ENCODE measurements at places on chromosomes 5 and 9. TPM values are rescaled to one million over a fixed set of nuclear protein-coding genes. Genes with fewer than 3 reads are reported as not detected.

GRCh38 chr9:97866300-97866699 is 13.3 kb downstream of the FOXE1 start:
- no peak overlapping the region for H3K4me3 ChIP-seq
- peaks cover 20% of the 10 kb centered on the region for H3K27me3 ChIP-seq
- no peak overlapping the region for H3K27ac ChIP-seq

The SLC24A2 gene
- total RNA-seq: 6.8 TPM

- H3K4me3 ChIP-seq: no peak overlapping the region
- no peaks in the 10 kb centered on the region for H3K36me3 ChIP-seq
- no peaks in the 10 kb centered on the region for H3K4me1 ChIP-seq
- H3K27me3 ChIP-seq: no peaks in the 10 kb centered on the region
These were observed 80.3 kb downstream of the CDH6 start for GRCh38 chr5:31273631-31274378.

The FYB1 gene
- 18.6 TPM for total RNA-seq

DNA sequence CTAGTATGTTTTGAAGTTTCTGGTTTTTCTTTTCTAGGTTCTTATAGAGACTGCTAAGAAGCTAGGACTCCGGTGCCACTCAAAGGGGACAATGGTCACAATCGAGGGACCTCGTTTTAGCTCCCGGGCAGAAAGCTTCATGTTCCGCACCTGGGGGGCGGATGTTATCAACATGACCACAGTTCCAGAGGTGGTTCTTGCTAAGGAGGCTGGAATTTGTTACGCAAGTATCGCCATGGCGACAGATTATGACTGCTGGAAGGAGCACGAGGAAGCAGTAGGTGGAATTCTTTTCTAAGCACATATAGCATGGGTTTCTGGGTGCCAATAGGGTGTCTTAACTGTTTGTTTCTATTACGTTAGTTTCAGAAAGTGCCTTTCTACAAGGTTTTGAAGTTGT is 52.2 kb downstream of the MTAP start:
- no peaks in the 10 kb centered on the region for H3K27me3 ChIP-seq
- no peaks in the 10 kb centered on the region for H3K4me1 ChIP-seq
- no peak for DNase-seq
- H3K27ac ChIP-seq: no peak overlapping the region
- H3K4me3 ChIP-seq: no peak overlapping the region

DNA sequence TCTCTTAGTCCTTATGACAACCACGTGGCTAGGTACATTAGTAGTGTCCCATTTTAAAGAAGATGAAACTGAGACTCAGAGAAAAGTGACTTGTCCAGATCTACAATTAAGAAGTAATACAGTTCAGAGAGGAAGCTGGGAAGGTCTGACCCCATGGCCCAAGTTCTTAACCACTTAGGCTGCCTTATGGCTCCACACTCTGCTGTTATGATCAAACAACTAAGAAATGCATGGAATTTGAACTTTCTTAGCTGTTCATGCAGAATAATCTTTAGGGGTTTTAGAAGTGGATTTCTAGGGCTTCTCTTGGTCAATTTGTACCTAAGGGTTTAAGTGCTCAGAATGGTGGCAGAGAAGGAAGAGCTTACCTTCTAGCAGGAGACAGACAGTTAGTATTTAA is 128.0 kb upstream of the MSX2 start:
- DNase-seq: no peak
- peaks cover 3% of the 10 kb centered on the region for H3K4me1 ChIP-seq
- H3K27me3 ChIP-seq: peaks cover 8% of the 10 kb centered on the region
- H3K27ac ChIP-seq: no peak overlapping the region
- H3K36me3 ChIP-seq: no peaks in the 10 kb centered on the region
- H3K4me3 ChIP-seq: no peak overlapping the region

DNA sequence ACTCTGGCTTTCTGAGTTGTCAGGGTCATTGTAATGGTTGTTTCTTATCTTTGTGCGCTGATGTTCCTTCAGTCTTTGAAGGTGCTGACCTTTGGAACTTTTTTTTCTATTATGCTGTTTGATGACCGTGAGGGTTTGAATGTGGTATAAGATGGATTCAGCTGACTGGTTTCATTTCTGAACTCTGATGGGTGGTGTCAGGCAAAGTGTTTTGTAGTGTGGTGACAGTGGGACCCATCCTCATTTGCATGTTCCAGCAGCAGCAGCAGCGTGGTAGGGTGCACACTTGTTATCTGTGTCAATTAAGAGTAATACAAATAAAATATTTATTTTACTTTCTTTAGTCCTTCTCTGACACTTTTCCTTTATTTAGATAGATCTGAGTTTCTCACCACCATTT is 227.7 kb upstream of the PRR16 start:
- H3K27me3 ChIP-seq: no peaks in the 10 kb centered on the region
- H3K4me1 ChIP-seq: no peaks in the 10 kb centered on the region
- no peak for DNase-seq
- no peak overlapping the region for H3K27ac ChIP-seq

The PIP5K1B gene
- 19.9 TPM for total RNA-seq

DNA sequence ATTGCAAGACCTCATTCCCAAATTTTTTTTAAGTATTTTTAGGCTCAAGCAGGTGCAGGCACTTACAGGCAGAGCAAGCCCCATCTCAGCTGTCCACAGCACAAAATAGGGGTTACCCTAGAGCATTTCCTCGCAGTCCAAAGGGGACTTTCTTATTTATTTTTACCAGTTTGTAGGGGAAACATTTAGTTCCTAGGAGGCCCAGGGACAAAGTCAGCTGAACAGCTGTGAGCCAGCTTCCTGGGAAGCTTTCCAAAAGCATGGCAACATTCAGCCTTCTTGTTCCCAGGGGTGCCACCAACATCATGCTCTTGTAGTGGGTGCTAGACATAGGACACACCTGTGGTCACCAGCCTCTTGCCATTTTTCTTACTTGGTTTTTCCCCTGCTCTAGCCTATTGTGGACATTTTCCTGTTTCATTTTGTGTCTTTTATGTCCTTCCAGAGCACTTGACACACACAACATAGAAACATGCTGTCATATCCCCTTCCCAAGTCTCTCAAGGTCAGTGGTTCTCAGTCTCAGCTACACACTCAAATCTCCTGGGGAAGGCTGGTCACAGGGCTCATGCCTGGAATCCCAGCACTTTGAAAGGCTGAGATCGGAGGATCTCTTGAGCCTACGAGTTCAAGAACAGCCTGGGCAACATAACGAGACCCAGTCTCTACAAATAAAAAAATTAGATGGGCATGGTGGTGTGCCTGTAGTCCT is 38.2 kb downstream of the HAVCR1 start:
- no peaks in the 10 kb centered on the region for H3K27me3 ChIP-seq
- no peak overlapping the region for H3K4me3 ChIP-seq
- no peaks in the 10 kb centered on the region for H3K36me3 ChIP-seq
- H3K4me1 ChIP-seq: no peaks in the 10 kb centered on the region
- no peak overlapping the region for H3K27ac ChIP-seq
- no peak for DNase-seq

DNA sequence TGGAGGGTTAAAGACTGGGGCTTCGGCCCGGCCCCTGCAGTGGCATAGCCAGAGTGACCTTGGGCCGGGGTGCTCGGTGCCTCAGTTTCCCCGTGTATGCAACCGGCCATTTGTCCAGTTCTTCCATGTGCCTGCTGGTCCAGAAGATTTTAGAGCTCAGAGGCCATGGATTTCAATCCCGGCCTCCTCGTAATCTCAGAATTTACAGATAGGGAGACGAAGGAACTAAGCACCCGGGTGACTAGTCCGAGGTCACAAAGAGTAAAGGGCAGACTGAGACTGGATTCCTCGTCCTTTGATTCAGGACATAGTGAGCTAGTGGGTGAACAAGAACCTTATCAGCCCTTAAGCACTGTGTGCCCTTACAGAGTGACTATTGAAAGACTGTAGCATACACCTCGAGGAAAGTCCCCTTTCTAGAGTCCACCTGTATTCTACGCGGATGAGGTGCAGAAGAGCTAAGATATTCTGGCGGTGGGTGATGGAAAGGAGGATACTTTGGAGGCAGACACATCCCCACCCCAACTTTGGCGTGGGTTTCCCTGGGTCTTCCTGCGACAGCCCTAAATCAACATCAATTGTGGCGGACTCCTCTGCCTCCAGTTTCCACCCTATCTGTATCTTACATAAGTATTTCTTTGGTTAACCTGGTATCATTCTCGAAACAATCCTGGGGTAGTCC is 597 bp downstream of the SLC31A1 start:
- H3K27me3 ChIP-seq: no peaks in the 10 kb centered on the region
- peak overlapping the region; percentile 97 for H3K4me3 ChIP-seq
- DNase-seq: no peak

DNA sequence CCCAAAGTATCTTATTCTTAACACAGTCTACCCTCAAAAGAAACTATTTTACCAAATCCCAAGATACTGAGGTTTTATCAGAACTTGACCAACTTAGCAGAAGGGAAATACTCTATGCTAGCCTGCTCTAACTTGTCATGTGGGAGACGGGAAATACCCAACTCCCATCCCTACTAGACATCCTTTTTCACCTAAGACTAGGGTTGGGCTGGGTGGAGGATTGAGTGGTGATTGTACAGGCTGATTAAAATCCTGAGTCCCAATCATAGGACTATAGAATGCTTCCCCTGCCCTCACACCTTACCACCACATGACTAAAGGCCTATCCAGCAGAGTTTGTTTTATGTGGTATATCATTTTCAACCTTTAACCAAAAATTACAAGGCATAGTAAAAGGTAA is 786.5 kb downstream of the TAF11L14 start:
- no peaks in the 10 kb centered on the region for H3K27me3 ChIP-seq
- no peak for DNase-seq
- no peak overlapping the region for H3K27ac ChIP-seq
- no peaks in the 10 kb centered on the region for H3K4me1 ChIP-seq
- no peaks in the 10 kb centered on the region for H3K36me3 ChIP-seq

GRCh38 chr5:36655161-36655560 is 48.8 kb downstream of the SLC1A3 start:
- peak overlapping the region; percentile 57 for H3K27ac ChIP-seq
- DNase-seq: no peak
- no peak overlapping the region for H3K4me3 ChIP-seq
- H3K36me3 ChIP-seq: no peaks in the 10 kb centered on the region
- no peaks in the 10 kb centered on the region for H3K27me3 ChIP-seq

DNA sequence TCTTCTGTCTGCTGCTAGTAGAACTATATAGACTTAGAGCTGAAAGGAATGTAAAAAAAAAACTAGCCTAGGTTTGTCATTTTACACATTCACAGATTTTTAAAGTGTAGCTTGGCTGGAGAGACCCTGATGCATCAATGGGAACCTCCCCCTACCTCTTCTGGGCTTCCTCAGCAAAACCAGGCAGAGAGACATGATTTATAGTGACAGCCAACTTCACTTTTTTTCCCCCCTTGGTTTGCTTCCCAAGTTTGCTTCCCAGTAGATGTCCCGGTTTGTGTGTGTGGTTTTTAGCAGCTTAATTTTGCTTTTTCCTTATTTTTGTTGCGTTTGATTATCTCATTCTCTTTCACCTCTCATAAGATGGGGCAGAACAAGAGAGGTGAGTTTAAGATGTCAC is 1.8 kb downstream of the OTULIN start:
- no peaks in the 10 kb centered on the region for H3K36me3 ChIP-seq
- no peak overlapping the region for H3K4me3 ChIP-seq
- H3K27ac ChIP-seq: no peak overlapping the region
- DNase-seq: no peak
- H3K4me1 ChIP-seq: peaks cover 13% of the 10 kb centered on the region
- H3K27me3 ChIP-seq: no peaks in the 10 kb centered on the region

DNA sequence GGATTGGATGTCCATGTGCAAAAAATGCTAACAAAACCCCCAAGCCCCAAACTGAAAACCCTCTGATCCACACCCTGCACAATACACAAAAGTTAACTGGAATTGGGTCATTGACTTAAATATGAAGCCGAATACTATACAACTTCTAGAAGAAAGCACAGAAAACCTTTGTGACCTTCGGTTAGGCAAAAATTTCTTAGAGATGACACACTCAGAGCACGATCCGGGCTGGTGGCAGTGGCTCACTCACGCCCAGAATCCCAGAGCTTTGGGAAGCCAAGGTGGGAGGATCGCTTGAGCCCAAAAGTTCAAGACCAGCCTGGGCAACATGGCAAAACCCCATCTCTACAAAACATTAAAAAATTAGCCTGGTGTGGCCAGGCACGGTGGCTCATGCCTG is 1.8 kb upstream of the DIPK1B start:
- DNase-seq: no peak
- H3K36me3 ChIP-seq: peaks cover 20% of the 10 kb centered on the region
- H3K27ac ChIP-seq: no peak overlapping the region

- DNase-seq: no peak
- H3K36me3 ChIP-seq: no peaks in the 10 kb centered on the region
- no peak overlapping the region for H3K4me3 ChIP-seq
- no peak overlapping the region for H3K27ac ChIP-seq
- no peaks in the 10 kb centered on the region for H3K27me3 ChIP-seq
- peaks cover under 1% of the 10 kb centered on the region for H3K4me1 ChIP-seq
These were observed 264.0 kb downstream of the EPB41L4A start for GRCh38 chr5:112154940-112155686.

GRCh38 chr5:75275756-75276155 is 39.1 kb upstream of the ANKRD31 start:
- DNase-seq: no peak
- H3K4me3 ChIP-seq: no peak overlapping the region
- no peaks in the 10 kb centered on the region for H3K27me3 ChIP-seq
- no peaks in the 10 kb centered on the region for H3K36me3 ChIP-seq

The LRRC14B gene
- 0.39 TPM for total RNA-seq

- H3K4me1 ChIP-seq: no peaks in the 10 kb centered on the region
- no peak overlapping the region for H3K27ac ChIP-seq
- H3K27me3 ChIP-seq: no peaks in the 10 kb centered on the region
- no peak overlapping the region for H3K4me3 ChIP-seq
- no peak for DNase-seq
- H3K36me3 ChIP-seq: no peaks in the 10 kb centered on the region
These were observed 75.4 kb upstream of the EGFLAM start for GRCh38 chr5:38182991-38183390.

The GPR150 gene
- 0.50 TPM for total RNA-seq

The CD274 gene
- 1.4 TPM for total RNA-seq

- H3K27me3 ChIP-seq: peaks cover 4% of the 10 kb centered on the region
- no peaks in the 10 kb centered on the region for H3K36me3 ChIP-seq
- H3K4me3 ChIP-seq: no peak overlapping the region
- no peak for DNase-seq
- peaks cover 4% of the 10 kb centered on the region for H3K4me1 ChIP-seq
These were observed 85.0 kb upstream of the HRH2 start for GRCh38 chr5:175572886-175573285.

The FBLL1 gene
- total RNA-seq: 17.4 TPM

DNA sequence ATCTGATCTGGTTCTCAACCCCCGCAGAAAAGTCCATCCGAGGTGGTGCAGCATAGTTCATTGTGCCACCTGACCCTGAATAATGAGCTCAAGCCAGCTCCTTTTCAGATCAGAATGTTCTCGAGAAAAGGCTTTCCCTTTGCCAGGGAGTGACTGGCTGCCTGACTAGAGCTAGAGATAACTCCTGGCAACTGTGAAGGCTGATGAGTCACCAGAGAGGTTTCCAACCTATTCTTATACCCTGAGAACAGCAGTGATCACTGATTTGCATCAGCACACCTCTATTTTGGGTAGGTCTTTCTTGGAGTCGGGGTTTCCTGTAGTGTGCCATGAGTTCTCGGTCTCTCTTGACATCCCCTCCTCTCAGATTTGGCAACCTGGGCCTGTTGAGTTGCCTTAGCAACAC is 127.9 kb downstream of the PIK3R1 start:
- no peaks in the 10 kb centered on the region for H3K4me1 ChIP-seq
- H3K27ac ChIP-seq: no peak overlapping the region
- no peaks in the 10 kb centered on the region for H3K27me3 ChIP-seq
- no peak overlapping the region for H3K4me3 ChIP-seq
